ENCODE measurements at places on chromosomes 13 and 19. TPM values are rescaled to one million over a fixed set of nuclear protein-coding genes. Genes with fewer than 3 reads are reported as not detected.

Gene IGLON5
- total RNA-seq, result not detected

Gene BIVM
- total RNA-seq, result 22.1 TPM

Gene RXFP2
- total RNA-seq, result not detected

Gene FGF22
- total RNA-seq, result not detected

Gene NLRP9
- total RNA-seq, result not detected

Gene CGB2
- total RNA-seq, result not detected

Gene SERPINE3
- total RNA-seq, result not detected

Gene ZNF471
- total RNA-seq, result 4.7 TPM

Gene LHB
- not detected for total RNA-seq

DNA sequence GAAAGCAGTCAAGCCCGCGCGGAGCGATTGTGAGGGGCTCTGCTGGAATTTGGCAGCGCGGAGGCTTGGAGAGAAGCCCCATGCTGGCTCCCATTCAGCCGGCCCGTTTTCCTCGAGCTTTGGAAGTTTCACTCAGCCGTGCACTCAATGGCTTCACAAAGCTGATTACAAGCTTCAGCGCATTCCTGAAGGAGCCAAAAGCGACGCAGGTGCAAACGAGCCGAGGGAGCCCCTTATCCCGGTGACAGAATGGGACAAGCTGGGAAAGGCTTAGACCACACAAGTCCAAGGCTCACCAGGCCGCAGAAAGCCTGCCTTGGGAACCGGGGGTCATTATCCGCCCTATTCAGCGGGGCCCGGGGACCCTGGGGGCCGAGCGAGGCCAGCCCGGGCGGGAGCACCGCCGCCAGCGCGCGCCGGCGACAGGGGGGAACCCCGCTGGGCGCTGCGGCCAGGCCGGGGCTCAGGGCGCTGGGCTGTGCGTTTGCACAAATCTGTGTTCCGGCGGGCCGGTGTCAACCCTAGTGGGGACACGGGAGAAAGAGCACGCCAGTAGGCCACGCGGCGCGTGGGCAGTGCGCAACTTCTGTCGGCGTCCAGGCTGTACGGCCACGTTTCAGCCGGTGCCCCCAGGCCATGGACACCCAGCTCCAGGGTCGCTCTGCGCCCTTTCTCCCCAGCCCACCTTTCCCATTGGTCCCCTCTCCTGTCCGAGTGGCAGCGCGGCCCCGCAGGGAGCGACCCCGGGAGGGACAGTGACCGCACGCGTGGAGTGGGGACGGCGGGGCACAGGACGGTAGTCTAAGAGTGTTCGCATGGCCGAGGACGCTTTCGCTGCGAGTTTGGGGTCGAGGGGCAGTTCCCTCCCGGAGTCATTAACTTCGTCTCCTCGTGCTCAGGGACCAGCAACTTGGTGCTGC lies 37.3 kb downstream of the SOX1 start:
- DNase-seq, result no peak

DNA sequence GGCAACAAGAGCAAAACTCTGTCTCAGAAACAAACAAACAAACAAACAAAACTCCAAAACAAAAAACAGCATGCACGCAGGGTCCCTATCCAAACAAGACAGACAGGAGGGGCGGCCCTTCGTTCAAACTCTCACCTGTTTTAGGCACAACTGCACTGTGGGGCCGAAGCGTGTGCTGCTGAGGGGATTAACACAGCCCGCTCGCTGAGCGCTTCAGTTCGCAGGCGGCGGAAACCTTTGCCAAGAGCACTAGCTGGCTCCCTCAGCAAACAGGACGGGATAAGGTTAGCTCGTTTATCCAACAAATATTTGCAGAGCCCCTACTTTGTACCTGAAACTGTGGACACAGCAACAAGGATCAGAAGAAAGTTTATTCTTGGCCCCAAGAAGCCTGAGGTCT lies 1.6 kb upstream of the ADPRHL1 start:
- DNase-seq, result no peak

DNA sequence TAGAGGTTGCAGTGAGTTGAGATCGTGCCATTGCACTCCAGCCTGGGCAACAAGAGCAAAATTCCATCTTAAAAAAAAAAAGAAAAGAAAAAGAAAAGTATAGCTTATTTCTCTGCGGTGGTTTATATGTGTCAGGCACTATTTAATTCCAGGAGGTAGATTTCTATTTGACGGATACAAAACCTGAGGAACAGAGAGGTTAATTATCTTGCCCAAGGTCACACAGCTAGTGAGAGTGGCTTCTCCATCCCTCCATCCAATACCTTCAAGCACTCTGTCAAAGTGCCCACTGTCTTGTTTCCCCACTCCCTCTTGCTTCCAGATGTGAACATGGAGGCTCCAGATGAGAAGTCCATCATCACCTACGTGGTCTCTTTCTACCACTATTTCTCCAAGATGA lies 34.8 kb downstream of the SPTBN4 start:
- DNase-seq, result no peak

DNA sequence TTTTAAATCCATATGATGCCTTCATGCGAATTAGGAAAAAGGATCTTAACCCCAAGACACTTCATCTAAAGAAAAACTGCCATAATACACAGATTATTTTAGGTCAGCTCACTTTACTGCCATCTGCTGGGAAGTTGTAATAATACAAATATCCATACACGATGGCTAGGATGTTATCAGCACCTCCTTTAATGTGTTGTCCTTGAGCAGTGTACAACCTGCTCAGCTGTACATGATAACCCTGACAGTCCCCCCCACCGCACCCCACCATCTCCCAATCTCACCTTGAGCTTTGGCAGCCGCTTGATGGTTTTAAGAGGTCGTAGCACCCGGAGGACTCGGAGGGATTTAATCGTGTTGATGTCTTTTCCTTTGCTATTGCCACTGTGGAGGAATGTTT lies 112.2 kb downstream of the IER2 start:
- DNase-seq, result peak; percentile 94

DNA sequence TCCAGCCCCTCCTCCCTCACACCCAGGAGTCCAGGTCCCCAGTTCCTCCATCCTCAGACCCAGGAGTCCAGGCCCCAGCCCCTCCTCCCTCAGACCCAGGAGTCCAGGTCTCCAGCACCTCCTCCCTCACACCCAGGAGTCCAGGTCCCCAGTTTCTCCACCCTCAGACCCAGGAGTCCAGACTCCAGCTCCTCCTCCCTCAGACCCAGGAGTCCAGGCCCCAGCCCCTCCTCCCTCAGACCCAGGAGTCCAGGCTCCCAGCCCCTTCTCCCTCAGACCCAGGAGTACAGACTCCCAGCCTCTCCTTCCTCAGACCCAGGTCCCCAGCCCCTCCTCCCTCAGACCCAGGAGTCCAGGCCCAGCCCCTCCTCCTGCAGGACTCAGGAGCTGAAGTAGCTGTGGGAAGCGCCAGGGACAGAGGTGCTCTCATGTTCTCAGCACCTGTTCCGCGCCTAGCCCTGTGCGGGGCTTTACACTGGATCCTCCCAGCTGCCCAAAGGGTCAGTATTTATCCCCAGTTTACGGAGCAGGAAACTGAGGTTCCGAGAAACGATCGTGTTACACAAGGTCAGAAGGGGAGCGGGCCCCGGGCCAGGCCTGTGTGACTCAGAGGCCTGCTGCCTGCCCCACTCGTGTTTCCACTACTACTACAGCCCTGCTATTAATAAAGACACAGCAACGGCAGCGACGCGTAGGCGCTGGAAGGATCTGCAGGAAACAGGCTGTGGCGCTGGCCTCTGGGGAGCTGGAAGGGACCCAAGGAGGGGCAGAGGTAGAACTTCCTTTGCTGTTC lies 1.7 kb upstream of the SBK3 start:
- peak; percentile 97 for DNase-seq

DNA sequence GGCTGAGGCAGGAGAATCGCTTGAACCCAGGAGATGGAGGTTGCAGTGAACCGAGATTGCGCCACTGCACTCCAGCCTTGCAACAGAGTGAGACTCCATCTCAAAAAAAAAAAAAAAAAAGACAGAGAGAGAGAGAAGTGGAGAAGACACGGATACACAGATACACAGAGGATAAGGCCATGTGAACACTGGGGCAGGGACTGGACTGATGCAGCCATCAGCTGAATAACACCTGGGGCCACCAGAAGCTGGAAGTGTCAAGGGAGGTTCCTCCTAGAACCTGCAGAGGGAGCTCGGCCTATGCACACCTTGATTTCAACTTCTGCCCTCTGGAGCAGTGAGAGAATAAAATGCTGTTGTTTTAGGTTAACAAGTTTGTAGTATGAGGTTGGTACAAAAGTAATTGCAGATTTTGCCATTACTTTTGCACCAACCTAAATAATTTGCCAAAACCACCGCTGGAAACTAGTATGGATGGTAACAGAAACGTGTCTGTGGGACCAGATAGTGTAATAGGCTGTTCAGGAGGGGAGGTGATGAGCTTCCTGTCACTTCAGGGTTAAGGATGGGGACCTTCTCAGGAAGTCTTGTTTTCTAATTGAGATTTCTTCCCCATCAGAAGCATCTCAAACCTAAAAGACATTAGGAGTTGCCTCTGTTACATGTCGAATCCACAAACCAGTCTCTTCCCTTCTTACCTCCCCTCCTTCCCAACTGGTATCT lies 36.4 kb upstream of the IGSF23 start:
- DNase-seq, result no peak

DNA sequence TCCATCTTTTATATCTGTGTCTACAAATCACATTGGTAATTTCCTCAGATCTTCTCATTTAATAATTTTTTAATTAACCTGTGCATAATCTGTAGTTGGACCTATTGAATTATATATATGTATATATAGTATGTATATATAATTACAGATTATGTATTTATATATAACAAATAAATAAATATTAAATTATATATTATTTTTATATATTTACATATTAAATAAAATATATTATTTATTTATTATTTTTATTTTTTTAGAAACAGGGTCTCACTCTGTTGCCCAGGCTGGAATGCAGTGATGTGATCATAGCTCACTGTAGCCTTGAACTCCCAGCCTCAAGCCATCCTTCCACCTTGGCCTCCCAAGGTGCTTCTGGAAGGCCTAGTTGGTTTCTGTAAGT lies 197.9 kb downstream of the FGF9 start:
- no peak for DNase-seq

GRCh38 chr13:98780451-98780850 lies 28.0 kb upstream of the SLC15A1 start:
- peak; percentile 80 for DNase-seq

DNA sequence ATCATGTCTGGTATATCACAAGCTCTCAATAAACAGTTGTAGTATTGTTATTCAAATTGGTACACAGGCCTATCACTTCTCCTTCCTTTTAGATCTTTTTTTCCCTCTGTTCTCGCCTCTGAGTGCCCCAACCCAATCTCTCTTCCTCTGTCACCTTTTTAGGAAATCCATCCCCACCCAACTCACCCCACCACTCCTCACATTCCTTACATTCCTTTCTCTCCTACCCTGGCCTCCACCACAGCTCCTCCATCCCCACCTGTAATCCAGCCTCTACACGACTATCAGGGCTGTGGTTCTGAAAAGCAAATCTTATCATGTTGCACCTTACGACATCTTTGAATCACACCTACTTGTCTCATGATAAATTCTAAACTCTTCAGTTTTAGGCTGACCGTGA lies 545.4 kb upstream of the GPC6 start:
- no peak for DNase-seq

DNA sequence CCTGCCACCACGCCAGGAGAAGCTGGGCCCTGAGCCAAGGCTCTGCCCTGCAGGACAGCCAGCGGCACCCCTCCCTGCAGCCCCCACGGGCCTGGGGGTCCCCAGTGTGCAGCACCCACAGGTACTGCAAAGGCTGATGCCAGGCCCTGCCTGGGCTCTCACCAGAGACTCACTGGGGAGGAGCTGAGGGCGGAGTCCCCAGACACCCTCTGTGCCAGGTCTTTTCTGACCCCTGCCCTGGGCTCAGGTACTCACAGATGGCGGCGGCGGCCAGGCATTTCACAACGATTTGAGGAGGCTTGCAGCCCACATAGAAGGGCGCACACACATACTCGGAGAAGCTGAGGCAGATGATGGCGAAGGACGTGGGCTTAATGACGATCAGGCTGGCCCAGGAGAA lies 5.7 kb downstream of the SLC7A9 start:
- DNase-seq, result peak; percentile 47

DNA sequence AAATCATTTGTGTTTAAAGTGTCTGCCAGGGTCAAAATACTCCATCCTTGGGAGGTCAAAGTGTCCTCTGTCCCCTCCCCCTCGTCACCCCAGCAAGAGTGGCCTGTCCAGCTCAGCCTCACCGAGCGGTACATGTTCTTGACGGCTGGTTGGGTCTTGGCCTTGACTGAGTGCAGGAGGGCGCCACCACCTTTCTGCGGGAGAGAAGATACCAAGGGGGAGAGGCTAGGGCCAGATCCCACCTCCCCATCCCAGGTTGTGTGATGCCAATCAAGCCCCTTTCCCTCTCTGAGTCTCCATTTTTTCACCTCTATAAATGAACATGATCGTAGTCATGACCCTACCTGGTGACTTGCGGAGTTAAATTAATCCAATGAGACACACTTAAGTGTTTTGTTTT lies 6.1 kb downstream of the CRB3 start:
- peak; percentile 61 for DNase-seq

DNA sequence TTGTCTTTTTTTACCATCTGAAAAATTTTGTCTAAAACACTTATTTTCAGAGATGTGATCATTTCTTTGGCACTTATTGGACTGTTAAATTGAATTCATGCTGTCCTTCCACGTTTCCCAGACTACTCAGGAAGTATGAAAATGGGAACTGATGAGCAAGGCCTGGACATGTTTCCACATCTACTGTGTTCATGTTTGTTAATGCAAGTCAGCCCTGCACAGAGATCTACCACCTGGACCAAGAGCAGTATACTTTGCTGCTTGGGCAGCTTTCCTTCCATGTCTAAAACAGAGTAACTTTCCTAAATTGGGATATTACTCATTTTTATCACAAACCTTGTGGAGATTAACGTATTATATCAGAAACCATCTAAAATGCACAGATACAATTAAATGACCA lies 687.4 kb downstream of the DIAPH3 start:
- DNase-seq, result no peak

GRCh38 chr19:48760504-48761205 lies 5.3 kb downstream of the FGF21 start:
- peak; percentile 55 for DNase-seq

GRCh38 chr19:11577451-11578257 lies at the start of gene ACP5:
ACP5 (minus strand) TSS chr19:11577645; CDS start chr19:11577317, 328 bp downstream.
- peak; percentile 74 for DNase-seq

- peak; percentile 86 for DNase-seq
These were observed 25.0 kb upstream of the NCCRP1 start for GRCh38 chr19:39171479-39172465.

DNA sequence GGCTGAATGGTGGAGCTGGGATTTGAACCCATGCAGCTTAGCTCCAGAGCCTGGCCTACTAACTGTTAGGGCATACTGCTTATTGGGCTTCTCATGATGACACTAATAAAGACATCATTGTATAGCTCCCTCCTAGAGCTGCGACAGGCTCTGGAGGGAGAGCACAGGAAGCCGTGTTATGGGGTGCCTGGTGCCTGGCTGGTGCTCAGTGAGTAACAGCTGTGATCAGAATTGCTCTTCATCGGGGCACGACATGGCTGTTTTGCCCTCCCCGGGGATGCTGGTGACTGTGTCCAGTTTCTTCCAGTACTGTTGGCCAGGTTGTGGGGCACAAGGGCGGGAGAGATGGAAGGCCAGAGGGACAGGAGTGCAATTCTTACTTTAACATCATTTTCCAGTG lies 5.1 kb downstream of the LYPD5 start:
- DNase-seq, result no peak

Data from osteoblast (primary cell).